ENCODE measurements at places on chromosomes 11 and 22.
A peak's percentile ranks its signal among the peaks of the same experiment; 100 is the strongest.

- peak; percentile 9 for DNase-seq
These were observed 26.7 kb upstream of the TOLLIP start for GRCh38 chr11:1335811-1336761.

DNA sequence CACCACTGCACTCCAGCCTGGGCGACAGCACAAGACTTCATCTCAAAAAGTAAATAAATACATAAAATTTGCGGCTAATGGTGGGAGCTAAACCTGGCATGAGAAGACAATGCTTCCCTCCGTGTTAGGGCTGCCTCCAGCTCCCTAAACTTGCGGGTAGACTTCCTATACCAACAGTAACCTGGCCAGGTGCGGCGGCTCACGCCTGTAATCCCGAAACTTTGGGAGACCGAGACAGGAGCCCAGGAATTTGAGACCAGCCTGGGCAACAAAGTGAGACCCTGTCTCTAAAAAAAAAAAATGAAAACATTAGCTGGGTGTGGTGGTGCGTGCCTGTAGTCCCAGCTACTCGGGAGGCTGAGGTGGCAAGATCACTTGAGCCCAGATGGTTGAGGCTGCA is 25.3 kb downstream of the SLC25A18 start:
- DNase-seq, result no peak

GRCh38 chr11:101296896-101297295 is 167.3 kb upstream of the PGR start:
- DNase-seq, result no peak

DNA sequence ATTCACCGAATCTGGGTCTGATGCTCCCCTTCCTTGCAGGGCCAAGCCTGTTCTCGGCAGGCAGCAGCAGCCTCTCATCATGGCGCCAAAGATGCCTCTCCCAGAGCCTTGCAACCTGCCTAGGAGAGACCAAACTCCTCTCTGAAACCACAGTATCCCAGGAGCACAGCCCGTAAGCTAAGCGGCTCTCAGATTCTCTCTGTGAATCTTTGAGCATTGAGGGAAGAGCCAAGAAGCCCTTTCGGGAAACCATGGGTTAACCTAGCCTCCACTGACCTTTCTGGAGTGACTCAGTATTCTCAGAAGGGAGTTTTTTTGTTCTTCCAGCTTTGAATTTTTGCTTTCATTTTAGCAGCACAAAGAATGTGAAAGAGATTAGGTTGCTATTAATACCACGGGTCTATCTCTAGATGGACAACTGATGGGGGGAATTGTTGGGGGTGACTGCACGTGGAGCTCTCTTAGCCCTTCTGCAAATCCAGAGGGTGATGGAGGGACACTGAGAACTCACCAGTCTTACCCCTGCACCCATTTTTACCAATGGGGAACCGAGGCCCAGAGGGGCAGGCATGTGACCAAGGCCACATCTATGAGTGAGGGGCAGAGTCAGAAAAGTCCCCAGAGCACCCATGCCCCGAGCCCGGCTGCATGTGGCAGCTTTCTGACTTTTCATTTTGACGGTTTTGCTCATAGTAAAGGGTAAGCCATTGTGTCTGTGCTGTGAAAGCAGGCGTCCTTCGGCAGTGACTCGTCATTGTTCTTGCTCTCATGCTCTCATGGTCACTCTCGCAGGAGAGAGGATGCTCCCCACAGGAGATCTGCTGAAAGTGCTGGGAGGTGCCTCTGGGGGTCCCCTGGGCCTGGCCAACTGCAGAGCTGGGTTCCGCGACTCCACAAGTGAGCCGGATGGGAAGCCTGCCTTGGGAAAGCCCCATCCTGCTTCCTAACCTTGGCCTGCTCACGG is 36.0 kb downstream of the IRAG1 start:
- no peak for DNase-seq

- DNase-seq, result no peak
These were observed 551 bp upstream of the DEUP1 start for GRCh38 chr11:93329936-93330445.

GRCh38 chr22:43298062-43298801 is 44.9 kb downstream of the SCUBE1 start:
- DNase-seq, result no peak

GRCh38 chr11:97815667-97816066 is 1205.1 kb upstream of the CNTN5 start:
- DNase-seq, result no peak

DNA sequence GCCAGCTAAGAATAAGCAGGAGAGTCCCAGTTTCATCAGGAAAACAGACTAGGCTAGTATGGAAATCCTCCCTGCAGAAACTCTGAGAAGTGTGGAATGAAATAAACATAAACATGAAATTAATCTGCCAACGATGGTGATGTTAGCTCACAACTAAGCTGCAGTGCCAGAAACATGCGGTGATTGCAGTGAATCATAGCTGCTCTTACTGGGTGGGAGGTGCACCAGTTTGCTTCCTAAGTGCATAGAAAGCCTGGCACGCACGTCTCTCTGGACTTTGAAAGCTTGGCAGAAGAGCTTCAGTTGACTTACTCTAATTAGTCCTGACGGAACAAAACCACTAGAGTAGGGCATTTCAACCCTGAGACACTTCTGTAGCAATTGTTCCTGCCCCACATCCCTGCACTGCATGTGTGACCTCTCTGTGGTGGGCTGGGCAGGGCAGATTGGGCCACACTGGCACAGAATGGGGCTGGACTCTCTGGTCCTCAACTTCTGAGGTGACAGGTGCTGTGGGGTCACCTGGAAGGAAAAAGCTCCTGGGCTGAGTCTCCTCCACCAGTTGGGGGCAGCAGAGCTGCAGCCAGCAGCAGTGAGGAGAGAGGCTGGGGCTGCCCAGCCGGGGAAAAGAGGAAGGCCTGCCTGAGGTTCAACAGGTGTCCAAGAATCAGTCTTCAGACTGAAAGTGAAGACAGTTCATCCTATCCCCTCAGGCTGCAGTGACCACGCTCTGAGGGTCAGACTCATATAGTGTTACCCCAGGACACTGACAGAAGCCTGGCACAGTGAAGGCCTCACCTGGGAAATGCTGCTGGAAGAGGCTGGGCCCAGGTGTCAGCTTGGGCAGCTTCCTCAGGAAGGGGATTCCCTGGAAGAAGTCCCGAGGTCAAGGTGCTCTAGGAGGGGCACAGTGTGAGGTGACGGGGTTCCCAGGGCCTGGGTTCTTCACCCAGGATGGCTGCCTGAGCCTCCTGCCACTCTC is 40.5 kb downstream of the GGTLC2 start:
- DNase-seq, result no peak

DNA sequence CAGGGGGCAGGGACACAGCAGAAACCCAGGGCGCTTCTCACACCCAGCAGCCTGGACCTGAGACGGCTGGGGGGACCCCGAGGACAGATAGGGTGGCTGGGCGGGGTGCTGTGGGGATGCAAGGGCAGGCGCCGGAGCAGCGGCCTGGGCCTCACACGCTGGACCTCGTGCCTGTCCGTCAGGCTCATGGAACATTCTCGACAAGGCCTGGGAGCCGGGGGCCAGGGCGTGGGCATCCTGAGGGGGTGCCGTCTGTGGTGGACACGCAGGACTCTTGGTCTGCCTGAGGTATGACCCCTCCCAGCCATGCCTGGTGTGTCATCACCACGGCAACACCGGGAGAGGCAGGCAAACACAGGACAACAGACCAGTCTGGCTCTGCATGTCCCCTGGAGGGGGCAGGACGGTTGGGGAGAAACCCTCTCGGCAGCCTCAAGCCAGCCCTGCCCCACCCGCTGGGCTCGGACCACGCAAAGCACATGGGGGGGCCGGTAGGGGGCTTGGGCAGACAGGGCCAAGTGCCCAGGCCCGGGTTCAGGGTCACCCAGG is 21.4 kb downstream of the MRPL23 start:
- no peak for DNase-seq

GRCh38 chr11:111441443-111441842 is 62.4 kb upstream of the POU2AF1 start:
- DNase-seq, result no peak

DNA sequence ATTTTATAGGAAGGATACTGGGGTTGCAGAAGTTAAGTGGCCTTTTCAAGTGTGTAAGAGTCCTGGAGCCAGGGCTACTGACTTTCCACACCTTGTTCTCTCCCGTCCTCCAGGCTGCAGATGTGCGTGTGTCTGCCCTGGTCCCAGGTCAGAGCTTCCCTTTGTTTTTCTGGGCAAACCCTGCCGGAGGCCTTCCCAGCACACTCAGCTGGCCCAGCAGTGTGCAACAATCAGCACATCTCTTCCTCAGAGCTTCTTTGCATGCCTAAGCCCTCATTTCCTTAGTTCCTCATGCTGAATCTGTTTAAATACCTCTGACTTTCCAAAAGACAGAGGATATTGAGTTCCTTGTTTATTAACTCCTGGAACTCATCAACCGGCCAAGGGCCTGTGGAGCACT is 80.6 kb downstream of the KCNJ1 start:
- no peak for DNase-seq

DNA sequence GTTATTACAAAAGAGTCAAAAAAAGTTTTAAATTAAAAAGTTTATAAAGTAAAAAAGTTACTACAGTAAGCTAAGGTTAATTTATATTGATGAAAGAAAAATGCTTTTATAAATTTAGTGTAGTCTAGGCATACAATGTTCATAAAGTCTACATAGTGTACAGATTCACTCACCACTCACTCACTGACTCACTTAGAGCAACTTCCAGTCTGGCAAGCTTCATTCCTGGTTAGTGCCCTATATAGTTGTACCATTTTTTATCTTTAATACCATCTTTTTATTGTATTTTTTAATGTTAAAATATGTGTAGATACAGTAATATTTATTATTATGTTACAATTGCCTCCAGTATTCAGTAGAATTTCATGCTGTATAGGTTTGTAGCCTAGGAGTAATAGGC is 2.6 kb upstream of the MMP10 start:
- DNase-seq, result no peak

DNA sequence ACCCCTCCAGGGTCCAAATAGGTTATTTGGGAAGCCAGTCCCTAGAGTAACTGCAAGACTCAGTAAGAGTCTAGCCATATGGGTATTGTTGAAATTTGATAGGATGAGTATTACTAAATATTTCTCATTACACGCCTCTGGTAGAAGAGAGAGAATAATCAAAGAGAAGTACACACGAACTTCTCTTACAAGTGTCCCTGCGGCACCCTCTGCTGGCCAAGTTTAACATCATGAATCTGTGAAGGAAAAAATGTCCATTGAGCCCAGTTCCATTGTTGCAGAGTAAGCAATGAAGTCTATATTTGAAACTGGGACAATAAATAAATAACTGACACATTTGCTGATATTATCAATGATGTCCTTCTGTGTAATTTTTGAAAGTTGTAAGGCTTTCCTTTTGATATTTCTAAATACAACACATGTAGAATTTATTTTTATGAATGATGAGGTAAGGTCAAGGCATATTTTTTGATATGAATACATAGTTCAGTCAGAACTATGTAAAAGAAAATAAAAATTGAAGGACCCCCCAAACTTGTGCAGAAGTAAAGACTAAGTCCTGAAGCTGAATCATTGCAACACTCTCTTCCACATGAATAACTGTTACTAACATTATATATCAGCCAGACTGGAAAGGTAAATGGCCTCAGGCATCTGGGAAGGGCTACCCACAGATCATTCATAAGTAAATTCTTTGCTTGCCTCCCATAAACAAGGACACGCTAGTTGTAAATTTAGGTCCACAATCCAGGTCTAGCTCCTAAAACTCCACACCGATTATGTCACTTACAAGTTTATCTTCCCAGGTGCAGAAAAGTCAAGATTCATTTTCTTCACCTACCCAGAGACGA is 10.0 kb downstream of the OR51L1 start:
- no peak for DNase-seq

- no peak for DNase-seq
These were observed 94.2 kb downstream of the PTPRJ start for GRCh38 chr11:48074425-48075181.

DNA sequence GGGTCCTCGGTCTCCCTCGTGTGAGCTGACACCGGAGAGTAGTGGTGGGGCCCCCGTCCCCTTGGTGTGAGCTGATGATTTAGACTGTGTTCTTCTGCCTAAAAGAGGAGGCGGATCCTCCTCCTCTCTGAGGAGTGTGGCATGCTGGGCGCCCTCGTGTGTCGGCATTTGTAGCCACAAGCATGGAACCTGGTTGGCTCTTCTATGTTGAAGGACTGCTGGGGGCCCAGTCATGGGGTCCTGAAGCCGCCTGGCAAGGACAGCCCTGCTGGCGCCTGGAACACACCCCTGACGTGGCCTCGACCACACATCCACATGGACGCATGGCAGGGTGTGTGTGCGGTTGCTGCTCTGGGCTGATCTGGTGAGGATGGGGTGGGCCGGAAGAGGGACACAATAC is 50.2 kb downstream of the AP2A2 start:
- no peak for DNase-seq

- no peak for DNase-seq
These were observed 132.1 kb upstream of the LDLRAD3 start for GRCh38 chr11:35811783-35812182.

DNA sequence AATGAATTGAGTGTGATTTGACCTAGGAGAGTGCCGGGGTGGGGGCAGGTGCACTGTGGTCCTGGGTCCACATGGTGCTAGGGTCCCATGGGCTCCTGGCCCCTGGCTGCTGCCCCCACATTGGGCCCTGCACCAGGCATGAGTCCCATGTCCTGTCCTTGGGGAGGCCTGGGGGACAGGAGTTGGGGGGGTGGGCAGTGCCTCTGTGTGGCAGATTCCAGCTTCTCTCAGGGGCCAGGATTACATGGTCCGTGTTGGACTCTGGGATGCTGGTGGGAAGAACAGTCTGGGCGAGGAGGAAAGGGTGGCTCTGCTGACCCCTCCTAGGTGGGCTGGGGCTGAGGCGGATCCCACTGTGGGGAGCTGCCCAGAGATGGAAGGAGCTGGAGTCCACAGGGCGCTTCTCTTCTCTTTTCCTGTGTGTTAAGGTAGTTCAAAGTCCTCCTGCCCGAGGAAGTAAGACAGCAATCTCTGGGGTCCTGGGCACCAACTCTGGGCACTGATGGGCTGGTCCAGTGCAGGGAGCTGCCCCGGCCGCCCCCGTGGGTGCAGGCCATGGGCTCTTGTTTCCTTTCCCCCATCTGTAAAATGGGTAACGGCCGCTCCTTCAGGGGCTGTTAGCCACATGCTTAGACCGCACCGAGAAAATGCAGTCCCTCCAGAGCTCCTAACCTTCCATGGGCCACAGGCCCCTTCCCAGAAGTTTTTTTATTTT is 19.8 kb downstream of the KCNQ1 start:
- DNase-seq, result no peak

All from stimulated activated CD8-positive, alpha-beta memory T cell treated with anti-CD3 and anti-CD28 coated beads, Interleukin-7, amount 100 ng/mL, for 4 hours (primary cell).